ENCODE measurements at places on chromosomes 3 and 15.
A peak's percentile ranks its signal among the peaks of the same experiment; 100 is the strongest.

GRCh38 chr3:133663569-133664313, 2.0 kb upstream of the TOPBP1 start:
- DNase-seq = peak; percentile 43

GRCh38 chr15:96053031-96053780, 277.3 kb upstream of the NR2F2 start:
- DNase-seq = no peak

DNA sequence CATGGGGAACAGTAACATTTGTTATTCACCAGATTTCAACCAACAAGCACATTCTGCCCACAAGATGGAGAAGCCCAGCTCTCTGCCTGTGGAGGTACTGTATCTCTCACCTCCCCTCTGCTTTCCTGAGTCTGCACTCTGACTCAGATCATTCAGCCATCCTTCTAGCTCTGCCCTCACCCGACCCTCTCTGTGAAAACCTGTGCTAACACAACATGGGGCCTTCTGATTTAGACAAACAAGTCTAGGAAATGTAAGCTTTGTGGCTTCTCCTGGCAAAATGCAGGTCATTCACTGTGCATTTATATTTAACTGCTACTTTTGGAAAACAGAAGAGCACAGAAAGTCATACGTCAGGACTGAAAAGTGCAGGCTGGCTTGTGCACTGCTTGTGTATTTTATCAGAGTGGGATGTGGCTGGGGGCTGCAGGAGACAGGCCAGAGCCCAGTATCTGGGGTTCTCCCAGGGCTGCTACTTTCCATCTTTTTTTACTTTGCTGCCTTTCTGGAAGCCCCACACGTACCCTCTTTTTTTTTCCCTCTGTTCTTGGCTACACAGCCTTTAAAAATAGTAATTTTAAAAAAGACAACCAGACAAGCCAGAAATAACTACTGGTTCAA, 50.8 kb downstream of the SUSD5 start:
- no peak for DNase-seq

GRCh38 chr3:145355206-145355605, 805.8 kb downstream of the PLOD2 start:
- no peak for DNase-seq

- DNase-seq = no peak
These were observed 546.0 kb upstream of the TBL1XR1 start for GRCh38 chr3:177743173-177743890.

- no peak for DNase-seq
These were observed 150.5 kb downstream of the LRRK1 start for GRCh38 chr15:101069654-101069973.

- no peak for DNase-seq
These were observed 5.9 kb upstream of the EDEM1 start for GRCh38 chr3:5181469-5182141.

GRCh38 chr15:41927536-41927935, 33.7 kb upstream of the SPTBN5 start:
- no peak for DNase-seq

DNA sequence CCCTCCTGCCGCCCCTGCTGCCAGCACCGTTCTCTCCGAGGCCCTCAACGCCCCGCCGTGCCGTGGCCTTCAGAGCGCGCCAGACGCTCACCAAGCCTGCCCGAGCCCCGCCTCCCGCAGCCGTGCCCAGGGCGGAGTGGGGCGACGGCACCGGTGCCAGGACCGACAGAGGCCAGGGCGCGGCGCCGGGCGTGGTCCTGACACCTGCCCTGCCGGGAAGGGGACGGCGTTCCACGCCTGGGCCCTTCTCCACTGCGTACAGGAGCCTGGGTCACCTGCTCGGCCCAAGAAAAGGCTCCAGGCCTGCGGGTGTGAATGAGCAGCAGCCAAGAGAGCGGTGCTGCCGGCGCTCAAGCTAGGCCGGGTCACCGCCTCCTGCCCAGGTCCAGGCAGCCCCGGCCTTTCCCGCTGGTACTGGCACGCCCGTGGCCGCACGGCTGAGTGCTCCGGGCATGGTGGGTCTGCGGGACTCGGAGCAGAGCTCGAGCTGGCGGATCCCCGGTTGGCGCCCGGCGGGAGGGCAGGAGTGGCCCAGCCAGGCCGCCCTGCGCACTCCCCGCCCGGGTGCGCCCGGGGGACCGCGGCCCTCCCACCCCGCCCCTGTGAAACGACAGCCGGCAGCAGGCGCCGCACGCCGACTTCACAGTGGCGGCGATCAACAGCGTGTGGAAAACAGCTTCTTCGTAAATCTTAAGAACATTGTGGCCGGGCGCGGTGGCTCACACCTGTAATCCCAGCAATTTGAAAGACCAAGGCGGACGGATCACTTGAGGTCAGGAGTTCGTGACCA, 4.2 kb downstream of the OCA2 start:
- DNase-seq = no peak

DNA sequence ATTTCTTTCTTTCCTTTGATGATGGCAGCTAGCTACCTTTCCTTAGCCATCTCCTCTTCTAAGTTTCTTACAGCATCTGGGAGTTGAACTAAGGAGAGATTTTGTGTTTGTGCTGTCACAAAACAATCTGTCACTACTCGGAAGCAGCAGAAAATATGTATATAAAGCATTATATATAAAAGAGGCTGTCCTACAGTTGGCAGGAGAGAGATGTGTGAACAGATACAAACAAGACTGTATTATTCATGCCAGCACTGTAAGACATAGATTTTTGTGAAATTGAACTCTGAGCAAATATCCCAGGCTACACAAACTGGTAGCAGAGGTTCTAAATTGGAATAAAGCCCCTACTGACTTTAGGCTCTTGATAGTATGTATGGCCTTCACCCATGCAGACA, 577.5 kb upstream of the NECTIN3 start:
- DNase-seq = no peak

DNA sequence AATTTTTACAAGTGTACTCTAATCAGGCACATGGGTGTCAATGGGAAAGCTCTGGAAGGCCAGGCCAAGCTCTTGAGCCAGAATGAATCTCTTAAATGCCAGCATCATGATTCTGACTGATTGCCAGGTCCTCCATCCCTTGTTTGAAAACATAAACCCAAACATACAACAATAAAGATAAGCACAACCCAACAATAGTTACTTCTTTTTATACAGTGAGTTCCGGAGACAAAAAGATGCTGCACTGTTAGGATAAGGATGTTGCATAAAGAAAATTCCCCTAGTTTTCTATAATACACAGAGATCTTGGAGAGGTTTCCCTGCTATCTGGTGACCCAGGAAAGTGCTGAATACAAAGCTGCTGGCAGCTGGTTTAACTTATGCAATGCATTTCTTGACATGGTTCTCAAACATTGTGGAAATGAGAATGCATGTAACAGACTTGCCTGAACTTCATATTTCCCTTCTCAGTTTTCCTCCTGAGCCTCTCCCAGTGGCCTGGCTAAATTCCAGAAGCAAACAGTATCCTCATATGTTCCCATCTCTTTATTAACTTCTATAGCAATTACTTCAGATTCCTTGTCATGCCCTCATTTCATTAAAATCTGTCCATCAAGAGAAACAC, 180.1 kb upstream of the PRICKLE2 start:
- no peak for DNase-seq

DNA sequence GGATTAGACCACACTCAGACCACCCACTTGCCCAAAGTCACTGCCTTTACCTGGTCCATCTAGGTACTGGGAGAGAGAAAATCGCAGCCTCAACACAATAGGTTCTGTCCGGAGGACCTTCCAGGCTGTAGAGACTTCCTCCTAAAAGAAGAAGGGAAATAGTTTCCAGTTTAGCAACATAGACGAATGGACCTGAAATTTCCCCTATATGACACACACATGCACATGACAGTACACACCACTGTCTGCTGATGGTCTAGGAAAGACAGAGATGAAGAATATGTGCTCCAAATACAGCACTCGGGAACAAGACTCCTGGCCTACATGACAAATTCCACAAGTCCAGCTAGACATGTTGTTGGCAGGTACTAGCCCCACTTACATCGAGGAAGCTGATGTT, 7.3 kb downstream of the PARP6 start:
- no peak for DNase-seq
